Subcutaneous preadipocyte (primary cell): ENCODE measurements at places on chromosomes 6 and 20. TPM values are rescaled to one million over a fixed set of nuclear protein-coding genes. Genes with fewer than 3 reads are reported as not detected.

PPIL6 gene
- 4.3 and 5.5 TPM in 2 replicates for total RNA-seq

ZNF165 gene
- total RNA-seq: 0.37 and 0.39 TPM in 2 replicates

ACSS1 gene
- total RNA-seq: 2.6 and 3.1 TPM in 2 replicates

BFSP1 gene
- total RNA-seq: 0.73 and 0.98 TPM in 2 replicates

TTBK1 gene
- total RNA-seq: under 0.01 TPM in 1 of 2 replicates, not detected in the other

BPIFB1 gene
- total RNA-seq: not detected in 2 replicates

KCNK15 gene
- 1.4 and 3.3 TPM in 2 replicates for total RNA-seq

HLA-DRA gene
- 0.73 and 2.0 TPM in 2 replicates for total RNA-seq

CLPSL1 gene
- total RNA-seq: not detected in 2 replicates

KCNB1 gene
- under 0.01 TPM in 1 of 2 replicates, not detected in the other for total RNA-seq

DZANK1 gene
- total RNA-seq: 0.73 and 1.2 TPM in 2 replicates

MUCL3 gene
- total RNA-seq: not detected in 2 replicates

MANEA gene
- total RNA-seq: 17.6 and 23.5 TPM in 2 replicates

CMTR1 gene
- total RNA-seq: 32.0 and 35.4 TPM in 2 replicates

MLN gene
- not detected in 2 replicates for total RNA-seq

KCNK5 gene
- total RNA-seq: 0.37 and 0.39 TPM in 2 replicates

THBD gene
- 7.3 and 15.1 TPM in 2 replicates for total RNA-seq

VSX1 gene
- total RNA-seq: not detected in 2 replicates

WFDC2 gene
- total RNA-seq: not detected in 2 replicates

IDH3B gene
- 72.0 and 96.2 TPM in 2 replicates for total RNA-seq

ANKRD66 gene
- total RNA-seq: not detected in 2 replicates

CTAGE9 gene
- not detected in 2 replicates for total RNA-seq

KATNA1 gene
- total RNA-seq: 19.8 and 23.1 TPM in 2 replicates

TRIM15 gene
- total RNA-seq: not detected in 2 replicates

GSTA3 gene
- not detected in 2 replicates for total RNA-seq

OR2H1 gene
- not detected in 2 replicates for total RNA-seq
